ENCODE measurements at places on chromosomes 6 and 20.

DNA sequence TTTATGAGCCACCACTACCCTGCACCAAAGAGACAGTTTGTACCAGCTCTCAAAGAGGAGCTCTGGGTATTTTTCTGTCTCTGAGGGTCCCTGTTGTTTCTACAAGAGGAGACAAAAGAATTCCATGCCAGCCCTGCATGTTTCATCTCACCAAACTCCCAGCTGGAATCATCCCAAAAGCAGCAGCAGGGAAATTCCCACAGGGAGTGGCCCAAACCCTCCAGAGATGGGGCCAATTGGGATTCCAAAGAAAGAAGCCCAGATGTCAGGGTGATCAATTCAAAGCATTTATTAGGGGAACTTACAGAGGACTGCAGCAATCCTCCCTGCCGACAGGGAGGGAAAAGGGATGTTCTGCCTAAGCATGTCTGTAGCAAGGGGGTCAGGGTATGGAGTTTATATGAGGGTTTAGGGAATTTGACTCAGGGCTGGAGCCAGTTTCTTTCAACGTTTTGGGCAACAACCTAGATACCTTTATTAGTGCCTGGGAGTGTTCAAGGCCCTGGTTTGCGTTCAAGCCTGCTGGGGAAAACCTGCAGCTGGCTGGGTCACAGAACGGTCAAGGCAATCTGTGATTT lies 47.2 kb downstream of the MUC22 start:
- DNase-seq: peak; percentile 33

DNA sequence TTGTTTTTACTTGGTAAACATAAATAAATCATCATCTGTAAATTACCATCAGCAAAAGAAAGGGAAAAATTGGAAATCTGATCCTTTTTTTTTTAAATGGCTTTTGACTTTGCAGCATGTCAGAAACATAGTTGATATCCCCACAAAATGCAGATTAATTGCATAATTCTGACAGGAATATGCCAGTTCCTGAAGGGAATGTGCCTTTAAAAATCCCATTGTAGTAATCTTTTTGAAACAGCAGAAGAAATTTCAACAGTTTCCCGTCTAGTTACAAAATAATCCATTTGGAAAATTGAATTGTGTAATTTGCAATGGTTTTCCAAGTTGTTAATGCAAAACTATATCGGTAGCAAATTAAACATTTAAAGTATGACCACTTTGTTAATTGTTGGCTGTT lies 95.2 kb downstream of the DOK5 start:
- no peak for DNase-seq

- DNase-seq: no peak
Measured at GRCh38 chr20:8876366-8876765, 192.5 kb upstream of the PLCB4 start.

DNA sequence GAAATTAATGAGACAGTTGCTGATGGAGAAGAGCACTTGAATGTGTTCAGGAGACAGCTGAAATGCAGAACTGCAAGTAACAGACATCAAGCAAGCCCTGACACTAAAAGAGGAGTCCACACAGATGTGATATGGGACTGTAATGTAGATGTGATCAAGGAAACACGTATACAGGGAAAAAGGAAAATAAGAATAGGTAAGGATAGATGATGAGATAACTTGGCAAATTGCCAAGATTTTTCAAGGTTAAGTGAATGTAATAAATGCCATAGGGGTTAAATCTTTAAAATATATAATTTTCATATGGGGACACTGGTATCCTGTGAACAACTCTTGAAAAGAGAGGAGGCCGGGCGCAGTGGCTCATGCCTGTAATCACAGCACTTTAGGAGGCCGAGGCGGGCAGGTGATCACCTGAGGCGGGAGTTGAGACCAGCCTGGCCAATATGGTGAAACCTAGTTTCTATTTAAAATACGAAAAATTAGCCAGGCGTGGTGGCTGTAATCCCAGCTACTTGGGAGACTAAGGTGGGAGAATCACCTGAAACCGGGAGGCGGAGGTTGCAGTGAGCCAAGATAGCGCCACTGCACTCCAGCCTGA lies 7.2 kb upstream of the SNX14 start:
- no peak for DNase-seq

DNA sequence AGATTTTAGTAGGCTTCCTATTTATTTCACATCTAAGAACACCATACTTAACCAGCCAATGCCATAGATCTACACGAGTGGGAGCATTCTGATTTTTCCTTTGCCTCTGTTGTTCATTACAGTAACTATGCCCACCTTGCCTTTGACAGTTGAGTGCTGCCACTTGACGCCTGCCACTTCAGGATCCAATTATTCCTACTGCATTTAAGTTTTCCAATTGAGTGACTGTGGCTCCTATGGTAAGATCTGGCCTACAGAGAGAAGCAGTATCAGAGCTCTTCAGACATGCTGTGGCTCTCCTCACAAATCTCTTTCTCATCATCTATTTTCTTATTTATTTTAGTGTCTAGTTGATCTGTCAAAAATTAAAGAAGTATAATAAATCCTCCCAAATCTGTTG lies 403.0 kb upstream of the SPTLC3 start:
- DNase-seq: no peak

- DNase-seq: peak; percentile 29
Measured at GRCh38 chr6:97437087-97437486, 154.1 kb upstream of the MMS22L start.

- no peak for DNase-seq
Measured at GRCh38 chr20:2169456-2170088, 67.9 kb downstream of the STK35 start.

DNA sequence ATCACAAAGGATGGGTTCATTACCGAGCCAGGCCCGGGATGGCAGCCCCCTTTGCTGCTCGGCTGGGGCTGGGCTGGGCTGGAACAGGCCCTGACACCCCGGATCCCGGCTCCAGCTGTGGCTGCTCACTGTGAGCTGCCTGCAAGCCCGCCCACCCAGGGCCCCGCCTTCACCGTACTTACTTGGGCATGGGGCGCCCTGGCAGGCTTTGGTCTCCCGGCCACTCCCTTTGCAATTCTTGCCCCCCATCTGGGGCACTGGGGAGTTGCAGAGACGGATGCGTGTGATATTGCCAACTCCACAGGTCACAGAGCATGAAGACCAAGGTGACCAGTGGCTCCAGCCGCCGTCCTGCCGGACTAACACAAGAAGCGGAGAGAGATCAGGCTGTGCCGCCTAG lies 16.7 kb downstream of the THBS2 start:
- DNase-seq: no peak

Data from iris pigment epithelial cell (primary cell).